ENCODE measurements at places on chromosomes 5 and 9. TPM values are rescaled to one million over a fixed set of nuclear protein-coding genes. Genes with fewer than 3 reads are reported as not detected.
A peak's percentile ranks its signal among the peaks of the same experiment; 100 is the strongest.

TMEM215 gene
- total RNA-seq, result not detected

GRCh38 chr5:126044931-126045565 lies 378.2 kb upstream of the GRAMD2B start:
- no peak for DNase-seq

FAM240B gene
- not detected for total RNA-seq

DNA sequence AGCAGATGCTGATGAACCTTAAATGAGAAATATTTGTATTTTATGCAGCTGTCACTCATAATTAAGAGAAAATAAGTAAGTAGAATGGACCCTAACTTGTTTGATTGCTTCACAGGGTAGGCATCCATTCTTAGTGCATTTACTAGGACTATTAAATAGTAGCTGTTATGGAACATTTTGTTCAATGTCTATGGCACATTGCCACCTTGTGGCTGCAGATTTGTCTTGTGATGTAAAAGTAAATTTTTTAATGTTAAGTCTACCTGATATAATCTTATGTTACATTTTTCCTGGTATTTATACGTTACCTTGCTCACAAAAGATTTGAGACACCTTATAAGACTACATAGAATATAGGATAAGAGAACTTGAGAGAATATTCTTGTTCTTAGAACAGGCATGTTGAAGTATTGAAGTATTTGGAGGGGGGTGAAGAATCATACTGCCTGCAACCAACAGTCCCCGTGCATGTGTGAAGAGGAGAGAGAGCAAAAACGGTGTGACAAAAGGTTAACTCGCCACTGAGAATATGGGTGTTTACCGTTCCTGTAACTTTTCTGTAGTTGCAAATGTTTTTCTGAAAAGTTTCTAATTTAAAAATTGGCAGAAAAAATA lies 161.1 kb downstream of the MAST4 start:
- DNase-seq, result peak; percentile 85

FOXD4L6 gene
- 2.3 TPM for total RNA-seq

DNA sequence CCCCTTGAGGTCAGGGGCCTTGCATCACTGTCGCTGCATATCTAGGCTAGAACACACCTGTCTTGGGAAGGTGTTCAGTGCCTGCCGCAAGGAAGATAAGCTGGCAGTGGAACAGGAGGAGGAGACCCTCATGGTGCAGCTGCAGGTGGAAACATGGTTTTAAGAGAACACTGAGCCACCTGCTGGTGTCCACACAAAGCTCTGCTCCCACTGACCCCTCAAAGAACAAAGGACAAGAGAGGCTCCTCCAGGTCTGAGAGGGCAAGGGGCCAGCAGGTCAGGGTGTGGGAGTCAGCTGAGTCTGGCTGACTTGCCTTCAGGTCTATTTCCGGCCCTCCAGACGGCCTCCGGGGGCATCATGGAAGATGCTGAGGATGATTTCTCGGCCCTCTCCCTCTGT lies 210.1 kb upstream of the TBCA start:
- no peak for DNase-seq

DNA sequence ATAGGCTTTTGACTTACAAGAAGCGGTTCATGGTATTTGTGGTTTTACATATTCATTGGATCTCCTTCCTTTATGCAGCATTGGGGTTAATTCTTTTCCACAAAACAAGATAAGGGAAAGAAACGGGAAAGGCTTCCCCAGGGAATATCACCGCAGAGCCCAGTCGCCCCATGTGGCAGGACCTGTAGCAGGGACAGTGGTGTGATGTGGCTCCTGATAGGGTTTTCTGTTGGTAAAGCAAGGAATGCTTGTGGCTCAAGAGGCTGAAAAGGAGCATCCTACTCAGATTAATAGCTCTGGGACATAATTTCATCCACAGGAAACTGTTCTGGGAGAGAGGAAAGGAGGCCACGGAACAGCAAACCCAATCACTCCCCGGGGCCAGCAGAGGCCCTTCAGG lies 699.9 kb downstream of the MTRR start:
- DNase-seq, result no peak
